Stimulated activated CD8-positive, alpha-beta memory T cell treated with anti-CD3 and anti-CD28 coated beads, Interleukin-15, amount 100 ng/mL, for 48 hours (primary cell): ENCODE measurements at places on chromosomes 6 and 20.

DNA sequence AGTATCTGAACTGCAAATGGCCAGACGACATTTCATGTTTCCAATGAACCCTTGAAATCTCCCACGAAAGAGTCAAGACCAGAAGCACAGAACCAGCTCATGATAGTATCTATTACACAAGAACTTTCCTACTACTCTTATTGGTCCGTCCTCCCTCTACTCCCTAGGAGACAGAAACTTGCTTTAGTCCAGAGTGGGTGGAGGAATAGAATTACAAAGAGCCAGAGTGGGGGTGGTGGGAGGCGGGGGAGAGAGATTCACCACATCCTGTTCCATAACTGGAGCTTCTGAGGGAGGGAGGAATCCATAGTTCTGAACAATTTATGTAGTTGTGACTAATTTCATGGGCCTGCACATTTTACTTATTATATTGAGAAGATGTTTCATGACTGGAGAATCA, 18.5 kb upstream of the WFDC10A start:
- peak; percentile 50 for DNase-seq

- DNase-seq, result no peak
Measured at GRCh38 chr20:14616003-14616402, 278.6 kb upstream of the FLRT3 start.

DNA sequence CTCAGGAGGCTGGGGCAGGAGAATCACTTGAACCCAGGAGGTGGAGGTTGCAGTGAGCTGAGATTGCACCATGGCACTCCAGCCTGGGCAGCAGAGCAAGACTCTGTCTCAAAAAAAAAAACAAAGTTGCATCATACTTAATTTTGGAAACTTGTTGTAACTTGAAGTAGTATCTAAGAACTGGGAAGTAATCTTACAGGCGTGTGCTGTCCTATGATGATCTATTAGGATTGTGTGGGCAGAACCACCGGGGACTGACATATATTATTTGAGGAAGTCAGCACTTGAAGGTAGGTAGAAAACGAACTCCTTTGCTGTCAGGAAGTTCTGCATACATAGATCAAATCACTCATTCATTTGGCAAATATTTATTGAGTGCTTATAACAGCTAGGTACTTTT, 188.5 kb downstream of the ZNF217 start:
- DNase-seq, result no peak

GRCh38 chr6:42007286-42008137, 42.8 kb upstream of the TAF8 start:
- DNase-seq, result no peak

GRCh38 chr20:25148181-25148981, 47.1 kb upstream of the ENTPD6 start:
- peak; percentile 30 for DNase-seq

- DNase-seq, result no peak
Measured at GRCh38 chr6:86756640-86757229, 180.6 kb upstream of the HTR1E start.

DNA sequence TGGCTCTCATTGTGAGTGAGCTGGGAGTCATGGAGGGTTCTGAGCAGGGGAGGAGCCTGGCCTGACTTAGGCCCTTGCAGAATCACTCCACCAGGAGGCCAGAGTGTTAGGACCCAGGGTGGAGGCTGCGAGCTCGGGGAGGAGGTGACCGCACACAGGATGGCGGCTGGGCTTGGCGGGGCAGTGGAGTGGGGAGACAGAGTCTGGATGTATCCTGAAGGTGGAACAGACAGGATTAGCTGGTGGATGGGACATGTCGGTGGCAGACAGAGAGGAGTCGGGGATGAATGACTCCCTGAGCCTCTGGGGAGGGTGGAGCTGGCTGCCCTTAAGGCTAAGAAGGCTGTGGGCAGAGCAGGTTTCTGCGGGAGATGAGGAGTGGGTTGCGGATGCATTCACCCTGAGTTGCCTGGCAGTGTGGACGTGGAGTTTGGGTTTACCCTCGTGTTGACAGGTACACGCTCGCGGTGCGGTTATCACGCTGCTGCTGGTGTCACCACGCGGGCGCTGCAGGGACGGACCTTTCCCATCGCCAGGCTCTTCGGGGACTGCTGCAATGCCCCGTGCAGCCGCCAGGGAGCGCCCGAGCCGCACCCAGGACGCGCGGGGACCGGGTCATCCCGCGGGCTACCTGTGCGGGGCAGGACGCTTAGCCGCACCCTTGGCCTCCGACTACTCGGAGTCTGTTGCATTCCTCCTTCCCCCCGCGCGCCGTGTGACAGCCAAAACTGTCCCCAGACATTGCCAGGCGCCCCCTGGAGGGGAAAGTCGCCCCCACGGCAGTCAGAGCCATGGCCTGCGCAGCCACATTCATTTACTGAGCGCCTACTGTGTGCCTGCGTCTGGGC, 43.0 kb upstream of the PTGIS start:
- peak; percentile 72 for DNase-seq

DNA sequence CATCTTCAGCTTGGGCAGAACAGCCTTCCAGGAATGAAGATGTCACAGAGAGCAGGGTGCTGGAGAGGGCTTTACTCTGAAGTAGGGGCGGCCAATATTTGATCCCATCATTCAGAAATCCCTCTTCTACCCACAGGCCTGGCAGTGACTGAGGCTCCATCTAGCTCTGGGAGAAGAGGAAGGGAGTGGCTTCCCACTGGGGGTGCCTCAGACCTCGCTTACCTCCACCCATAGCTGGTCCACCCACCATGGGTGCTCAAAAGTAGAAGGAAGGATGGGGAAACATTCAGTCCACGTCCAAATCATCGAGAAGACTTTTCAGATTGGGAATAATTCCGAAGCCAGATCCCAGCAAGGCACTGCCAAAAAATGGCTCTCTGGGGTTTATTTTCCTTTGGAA, 11.8 kb upstream of the THBD start:
- no peak for DNase-seq

DNA sequence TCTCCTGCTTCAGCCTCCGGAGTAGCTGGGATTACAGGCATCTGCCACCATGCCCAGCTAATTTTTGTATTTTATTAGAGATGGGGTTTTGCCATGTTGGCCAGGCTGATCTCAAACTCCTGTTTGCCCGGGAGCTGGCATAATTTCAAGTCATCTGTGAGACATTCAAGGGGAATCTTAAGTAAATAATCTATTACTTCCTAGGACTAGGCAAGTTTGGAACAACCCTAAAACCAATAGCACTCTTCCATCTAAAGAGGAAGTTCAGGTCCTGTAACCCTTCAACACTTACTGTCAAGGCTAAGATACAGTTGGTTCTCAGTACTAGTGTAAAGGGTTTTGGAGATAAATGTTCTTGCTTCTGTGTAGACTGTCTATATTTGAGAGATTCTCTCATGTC, 267.8 kb upstream of the IRAK1BP1 start:
- DNase-seq, result no peak

- DNase-seq, result no peak
Measured at GRCh38 chr6:102411796-102412195, 1018.3 kb downstream of the GRIK2 start.

- no peak for DNase-seq
Measured at GRCh38 chr20:45346291-45346718, 1.9 kb downstream of the SDC4 start.

DNA sequence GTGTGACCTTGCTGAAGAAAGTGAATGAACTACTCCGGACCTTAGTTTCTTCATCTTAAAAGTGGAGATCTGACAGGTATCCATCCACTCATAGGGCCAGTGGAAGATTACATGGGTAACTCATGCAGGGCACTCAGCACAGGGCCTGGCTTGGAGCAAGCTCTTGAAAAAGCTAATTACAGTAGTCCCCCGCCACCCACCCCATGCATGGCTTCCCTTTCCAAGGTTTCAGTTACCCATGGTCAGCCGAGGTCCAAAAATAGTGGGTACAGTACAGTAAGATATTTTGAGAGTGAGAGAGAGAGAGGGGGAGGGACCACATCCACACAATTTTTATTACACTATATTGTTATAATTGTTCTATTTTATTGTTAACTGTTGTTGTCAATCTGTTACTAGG, 7.1 kb upstream of the PMEPA1 start:
- DNase-seq, result no peak

DNA sequence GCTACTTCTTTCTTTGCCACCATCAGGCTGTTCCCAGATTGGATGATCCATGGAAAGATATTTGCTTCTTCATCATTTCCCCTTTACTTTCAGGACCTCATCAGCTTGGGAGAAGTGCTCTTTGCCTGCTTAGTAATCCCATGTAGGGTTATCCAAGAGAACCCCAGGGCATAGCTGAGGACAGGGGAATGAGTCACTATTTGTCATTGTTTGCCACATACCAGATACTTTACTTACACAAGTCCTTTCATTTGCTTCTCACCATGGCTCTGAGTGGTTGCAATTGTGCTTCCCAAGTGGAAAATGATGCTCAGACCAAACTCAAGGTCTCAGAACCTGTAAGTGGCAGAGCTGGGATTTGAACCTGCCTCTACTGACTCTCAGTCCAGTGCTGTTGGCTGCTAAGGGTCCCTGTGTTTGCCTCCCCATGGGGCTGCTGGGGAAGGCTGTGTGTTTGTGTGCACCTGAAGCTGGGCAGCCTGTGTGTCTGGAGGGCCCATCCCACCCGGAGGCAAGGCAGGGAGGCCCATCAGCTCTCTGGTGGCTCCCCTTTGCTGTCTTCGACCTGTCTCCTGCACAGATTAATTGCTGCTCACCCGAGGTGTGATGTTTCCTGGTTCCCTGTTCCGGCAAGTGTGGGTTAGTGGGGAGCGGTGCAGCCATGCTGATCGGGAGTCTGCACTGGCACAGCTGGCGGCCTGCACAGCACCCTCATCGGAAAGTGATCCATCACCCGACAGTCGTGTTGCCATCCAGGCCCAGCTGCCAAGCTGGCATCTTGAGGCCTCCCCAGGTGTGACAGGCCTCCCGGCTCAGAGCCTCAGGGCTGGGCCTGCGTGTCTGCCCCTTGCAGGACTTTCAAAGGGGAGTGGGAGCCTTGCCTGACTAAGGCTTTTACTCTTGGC, 228.8 kb downstream of the DHX35 start:
- no peak for DNase-seq

DNA sequence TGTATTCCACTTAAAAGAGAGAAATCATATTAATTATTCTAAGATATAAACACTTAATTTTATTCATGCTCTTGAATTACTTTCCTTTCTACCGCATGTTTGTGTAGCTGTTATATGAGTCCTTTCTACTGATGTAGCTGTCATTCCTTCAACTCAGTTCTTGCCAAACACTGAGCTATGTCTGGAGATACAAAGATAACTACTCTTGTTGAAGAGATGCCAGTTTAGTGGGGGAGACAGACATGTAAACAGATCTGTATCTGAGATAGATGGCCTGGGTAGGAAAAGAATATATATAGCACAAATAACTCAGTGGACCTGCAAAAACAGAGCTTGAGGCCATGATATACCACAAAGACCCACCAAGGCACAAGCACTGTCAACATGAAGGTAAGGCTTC, 157.3 kb downstream of the BTBD9 start:
- no peak for DNase-seq

- DNase-seq, result no peak
Measured at GRCh38 chr6:21478883-21479539, 114.5 kb upstream of the SOX4 start.

GRCh38 chr6:165621940-165622339, 41.1 kb downstream of the PDE10A start:
- DNase-seq, result no peak
